Calu3 (cell line): ENCODE measurements at places on chromosomes 5 and 9. TPM values are rescaled to one million over a fixed set of nuclear protein-coding genes. Genes with fewer than 3 reads are reported as not detected.

DNA sequence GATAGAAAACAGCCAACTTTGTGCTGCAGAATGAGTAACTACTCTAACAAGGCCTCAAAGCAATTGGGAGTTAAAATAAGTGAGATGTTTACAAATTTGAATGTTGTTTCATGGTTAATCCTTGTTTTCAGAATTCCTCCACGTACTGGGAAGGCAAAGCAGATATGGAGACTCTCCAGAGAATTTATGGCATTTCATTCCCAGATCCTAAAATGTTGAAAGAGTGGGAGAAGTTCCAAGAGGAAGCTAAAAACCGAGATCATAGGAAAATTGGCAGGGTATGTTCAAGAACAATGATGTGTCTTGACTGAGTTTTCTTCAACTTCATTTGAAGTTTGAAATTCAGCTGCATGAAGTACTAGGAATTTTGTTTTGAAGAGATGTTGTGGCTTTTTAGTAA, 16.4 kb downstream of the TARS1 start:
- no peak for DNase-seq

- DNase-seq: peak; percentile 15
Observed at GRCh38 chr9:34600908-34601307, 11.0 kb downstream of the RPP25L start.

DNA sequence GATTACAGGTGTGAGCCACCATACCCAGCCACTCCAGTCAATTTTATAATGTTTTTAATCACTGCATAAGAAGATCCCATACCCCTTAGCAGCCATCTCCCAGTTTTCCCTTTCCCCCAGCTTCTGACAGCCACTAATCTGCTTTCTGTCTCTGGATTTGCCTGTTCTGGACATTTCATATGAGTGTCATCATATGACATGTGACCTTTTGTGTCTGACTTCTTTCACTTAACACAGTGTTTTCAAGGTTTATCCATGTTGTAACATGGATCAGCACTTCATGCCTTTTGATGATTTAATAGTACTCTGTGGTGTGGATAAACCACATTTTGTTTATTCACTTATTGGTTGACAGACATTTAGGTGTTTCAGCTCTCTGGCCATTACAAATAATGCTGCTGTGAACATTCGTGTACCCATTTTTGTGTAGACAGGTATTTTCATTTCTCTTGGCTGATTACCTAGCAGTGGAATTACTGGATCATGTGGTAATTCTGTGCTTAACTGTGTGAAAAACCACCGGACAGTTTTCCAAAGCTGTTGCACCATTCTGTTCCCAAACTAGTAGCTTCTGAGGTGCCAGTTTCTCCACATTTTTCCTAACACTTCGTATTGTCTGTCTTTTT, 8.6 kb downstream of the SUSD3 start:
- DNase-seq: no peak

DNA sequence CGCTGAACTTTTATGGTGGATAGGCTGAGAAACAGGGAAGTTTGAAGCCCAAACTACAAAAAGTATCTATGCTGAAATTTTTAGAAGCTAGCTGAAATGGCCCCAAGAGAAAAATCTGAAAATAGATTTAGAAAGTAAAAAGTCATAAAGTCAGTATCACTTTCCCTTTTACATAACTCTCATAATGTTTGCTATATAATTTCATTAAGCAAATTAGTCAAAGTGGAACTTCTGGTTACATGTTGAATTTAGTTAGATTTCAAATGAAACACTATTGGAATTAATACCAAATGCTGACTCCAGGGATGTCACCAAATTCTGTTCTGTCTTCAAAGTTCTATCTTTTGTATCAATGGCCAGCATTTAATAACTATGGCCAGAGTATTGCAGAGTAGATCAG, 126.9 kb downstream of the TTC39B start:
- no peak for DNase-seq

GRCh38 chr5:158538506-158539074, 561.1 kb downstream of the EBF1 start:
- no peak for DNase-seq

DNA sequence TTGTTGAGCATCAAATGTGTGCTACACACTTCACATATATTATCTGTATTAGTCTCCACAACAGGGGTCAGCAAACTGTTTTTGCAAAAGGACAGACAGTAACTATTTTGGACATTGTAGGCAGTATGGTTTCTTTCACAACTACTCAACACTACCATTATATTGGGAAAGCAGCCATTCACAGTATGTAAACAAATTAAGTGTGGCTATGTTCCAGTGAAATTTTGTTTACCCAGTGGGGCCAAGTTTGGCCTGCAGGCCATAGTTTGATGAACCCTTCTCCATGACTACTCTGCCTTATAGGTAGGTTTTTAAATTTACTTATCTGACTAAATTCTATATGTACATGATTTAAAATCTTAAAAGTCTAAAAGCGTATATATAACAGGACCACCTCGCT, 13.0 kb upstream of the FAM151B start:
- DNase-seq: no peak

DNA sequence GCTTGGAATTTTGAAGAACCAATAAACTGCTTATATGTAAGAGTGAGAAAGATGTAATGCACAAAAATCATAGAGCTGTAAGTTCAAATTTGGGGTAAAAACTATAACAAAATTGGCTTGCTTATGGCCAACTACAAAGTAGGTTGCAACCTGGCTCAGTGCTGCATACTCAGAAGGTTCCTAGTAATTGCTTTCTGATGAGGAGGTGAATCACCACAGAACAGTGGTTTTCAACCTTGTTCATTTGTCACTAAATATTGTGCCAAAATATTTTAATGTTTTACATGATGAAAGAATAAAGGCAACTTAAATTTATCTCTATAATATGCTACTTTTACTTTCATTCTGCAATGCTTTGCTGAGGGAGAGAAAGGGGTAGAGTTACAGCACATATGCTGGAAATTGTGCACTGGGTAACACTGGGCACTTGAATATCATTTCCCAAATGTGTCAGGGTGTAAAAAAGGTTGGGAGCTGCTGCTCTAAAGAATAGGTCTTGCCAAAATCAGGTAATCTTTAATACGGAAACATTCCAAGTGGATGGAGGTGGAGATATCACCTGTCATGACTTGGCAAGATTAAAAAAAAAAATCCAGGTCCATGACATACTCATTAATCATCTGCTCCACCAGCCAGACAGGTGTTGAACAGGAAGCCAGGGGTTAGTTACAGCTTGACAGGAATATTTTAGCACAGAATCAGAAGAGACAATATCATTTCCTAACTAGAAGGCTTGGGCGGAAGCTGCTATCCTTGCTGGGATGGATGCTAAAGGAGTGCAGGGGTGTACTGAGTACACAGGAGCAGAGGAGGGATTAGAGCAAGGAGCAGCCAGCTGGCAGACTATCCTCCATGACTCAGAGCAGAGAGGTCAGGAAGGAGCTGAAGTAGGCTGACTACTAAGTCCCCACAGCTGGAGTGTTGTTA, 34.6 kb upstream of the CCL21 start:
- DNase-seq: peak; percentile 17

DNA sequence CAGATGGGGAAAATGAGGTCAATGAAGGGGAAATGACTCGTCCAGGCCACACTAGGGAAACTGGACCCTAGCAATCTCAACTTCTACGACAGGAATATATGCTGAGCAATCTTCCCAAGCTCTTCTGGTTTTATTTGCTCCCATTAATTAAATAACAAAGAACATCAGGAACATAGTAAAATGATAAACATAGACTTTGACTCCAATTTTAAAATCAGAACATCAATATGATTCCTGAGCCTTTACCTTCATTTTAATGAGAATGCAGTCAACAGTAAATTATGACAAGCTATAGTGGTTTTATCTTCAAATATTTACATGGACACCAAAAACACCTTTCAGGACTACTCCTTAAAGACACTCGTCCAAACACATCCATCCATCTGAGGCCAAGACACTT, 74.2 kb upstream of the FRRS1L start:
- DNase-seq: no peak

The PCDHA1 gene
- total RNA-seq: 0.73 and 0.83 TPM in 2 replicates

GRCh38 chr9:91883503-91883902, 66.5 kb downstream of the ROR2 start:
- DNase-seq: no peak

The DRD1 gene
- not detected in 2 replicates for total RNA-seq

The IL9 gene
- total RNA-seq: not detected in 2 replicates

DNA sequence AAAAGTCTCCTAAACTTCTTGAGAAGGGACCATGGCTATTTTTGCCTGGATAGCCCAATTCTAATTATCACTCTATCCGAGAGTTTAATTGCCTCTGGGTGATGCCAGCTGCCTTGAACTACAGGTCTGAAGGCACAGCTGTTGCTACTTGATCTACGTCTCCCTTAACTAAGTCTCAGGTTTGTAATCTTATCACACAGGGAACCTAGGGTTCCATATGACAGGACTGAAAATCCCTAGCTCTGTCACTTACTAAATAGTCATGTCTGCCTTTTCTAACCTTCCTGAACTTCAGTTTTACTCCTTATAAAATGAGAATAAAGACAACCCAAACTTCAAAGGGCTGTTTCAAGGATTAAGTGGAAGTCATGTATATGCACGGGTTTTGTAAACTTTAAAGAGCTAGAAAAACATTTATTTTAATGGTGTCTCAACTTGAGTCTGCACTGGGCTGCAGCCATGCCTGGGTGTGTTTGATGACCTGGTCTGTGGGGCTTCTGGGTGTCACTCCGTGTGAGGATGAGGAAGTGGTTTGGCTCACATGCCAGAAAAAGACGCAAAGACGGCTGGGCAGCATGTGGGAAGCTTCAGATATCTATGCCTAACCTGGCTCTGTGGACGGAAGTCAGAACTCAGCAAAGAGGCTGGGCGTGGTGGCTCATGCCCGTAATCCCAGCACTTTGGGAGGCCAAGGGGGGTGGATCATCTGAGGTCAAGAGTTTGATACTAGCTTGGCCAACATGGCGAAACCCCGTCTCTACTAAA, 129.3 kb upstream of the SLC44A1 start:
- no peak for DNase-seq

The TMC1 gene
- not detected in 2 replicates for total RNA-seq

GRCh38 chr9:128718475-128718874, 5.5 kb downstream of the ZDHHC12 start:
- no peak for DNase-seq

DNA sequence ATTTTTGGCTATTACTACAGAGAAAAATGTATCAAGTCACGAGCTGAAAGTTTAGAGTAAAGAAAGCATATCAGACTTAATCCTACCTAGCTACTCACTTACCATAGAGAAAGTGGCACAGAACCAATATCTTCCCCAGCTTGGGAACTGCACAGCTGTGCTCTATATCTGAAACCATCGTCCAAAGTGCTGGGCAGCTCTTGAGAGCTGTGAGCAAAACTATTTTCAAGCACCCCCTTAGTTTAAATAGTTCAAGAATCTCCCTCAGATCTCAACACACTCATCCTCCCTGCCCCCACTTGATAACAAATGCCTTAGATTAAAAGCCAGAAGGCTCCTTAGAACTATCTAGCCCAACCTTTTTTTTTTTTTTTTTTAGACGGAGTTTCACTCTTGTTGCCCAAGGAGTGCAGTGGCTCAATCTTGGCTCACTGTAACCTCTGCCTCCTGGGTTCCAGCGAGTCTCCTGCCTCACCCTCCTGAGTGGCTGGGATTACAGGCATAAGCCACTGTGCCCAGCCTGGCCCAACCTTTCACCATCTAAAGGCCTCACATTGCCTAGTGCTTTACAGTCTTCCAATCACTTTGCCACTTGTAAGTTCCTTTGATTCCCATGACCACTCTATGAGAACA, 94.2 kb upstream of the APC start:
- no peak for DNase-seq

The NFIL3 gene
- 12.4 and 13.3 TPM in 2 replicates for total RNA-seq

The IL31RA gene
- total RNA-seq: 2.4 and 3.2 TPM in 2 replicates

DNA sequence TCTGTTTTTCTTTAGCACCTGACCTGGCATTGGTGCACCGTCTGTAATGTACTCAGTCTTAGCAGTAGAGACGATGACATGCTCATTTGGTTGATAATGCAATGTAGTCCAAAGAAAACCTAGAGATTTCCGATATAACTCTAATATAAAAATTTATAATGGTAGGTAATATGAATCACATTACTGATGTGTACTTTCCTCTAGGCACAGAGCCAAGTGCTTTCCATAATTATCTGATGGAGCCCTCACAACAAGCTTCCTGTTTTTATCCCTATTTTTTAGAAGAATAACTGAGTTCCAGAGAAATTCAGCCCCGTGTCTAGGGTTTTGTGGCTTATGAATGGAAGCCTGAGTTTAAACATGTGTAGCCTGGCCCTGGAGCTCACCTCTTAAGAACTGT, 53.7 kb downstream of the KDM4C start:
- DNase-seq: no peak

DNA sequence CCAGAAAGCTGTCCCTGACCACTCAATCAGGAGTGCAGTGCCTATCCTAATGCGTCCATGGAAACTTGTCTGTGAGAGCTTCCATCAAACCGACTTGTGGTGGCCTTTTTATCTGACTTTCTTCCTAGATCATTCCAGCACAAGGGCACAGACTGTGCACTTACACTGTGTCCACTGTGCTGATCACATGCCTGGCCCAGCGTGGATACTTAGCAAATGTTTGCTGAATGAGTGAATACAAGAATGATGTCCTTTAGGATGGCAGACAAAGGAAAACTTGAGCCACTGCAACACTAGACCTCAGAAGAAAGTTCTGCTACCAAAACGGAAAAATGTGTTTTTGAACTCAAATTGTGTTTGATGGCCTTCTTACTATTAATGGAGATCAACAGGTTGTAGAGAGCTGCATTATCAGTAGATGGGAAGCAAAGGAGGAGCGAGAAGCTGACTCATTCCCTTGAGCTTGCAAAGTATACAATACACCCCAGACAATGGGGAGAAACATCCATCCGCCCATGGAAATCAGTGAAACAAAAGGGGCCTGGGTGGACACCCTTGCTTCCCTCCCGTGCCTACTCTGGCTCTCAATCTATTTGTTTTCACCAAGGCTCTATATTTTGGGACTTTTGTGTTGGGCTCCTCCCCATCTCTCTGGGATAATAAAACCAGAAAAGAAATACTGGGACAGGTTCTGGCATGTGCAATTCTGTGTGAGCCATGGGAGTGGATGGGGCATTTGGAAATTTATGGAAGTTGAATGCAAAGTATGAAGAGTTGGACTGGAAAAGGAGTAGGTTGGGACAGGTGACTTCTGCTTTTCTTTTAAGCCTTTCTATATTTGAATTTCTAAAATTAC, 76.2 kb upstream of the ZFAND5 start:
- no peak for DNase-seq

DNA sequence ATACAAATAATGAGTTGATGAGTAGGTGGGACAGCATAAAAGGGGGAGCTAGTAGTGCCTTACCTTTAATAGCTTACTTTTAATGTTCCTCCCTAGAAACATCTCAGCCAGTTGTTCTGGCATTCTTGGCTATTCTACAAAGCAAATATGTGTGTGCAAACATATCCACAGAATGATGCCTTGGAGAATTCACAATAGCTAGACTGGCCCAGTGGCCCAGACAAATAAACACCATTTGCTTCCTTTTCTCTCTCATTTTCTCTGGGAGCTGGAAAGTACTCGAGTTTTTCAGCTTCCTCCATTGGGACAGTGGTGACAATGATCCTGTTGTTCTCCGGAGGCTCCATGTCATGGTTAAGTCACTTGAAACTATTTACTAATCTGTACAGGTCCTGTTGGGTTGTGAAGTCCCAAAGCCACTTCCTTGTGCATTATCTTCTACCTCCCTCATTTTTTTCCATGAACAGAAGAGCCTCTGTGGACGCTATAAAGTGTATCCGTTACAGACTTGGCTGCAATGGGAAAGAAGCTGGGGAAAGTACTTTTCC, 122.9 kb downstream of the DMAC1 start:
- peak; percentile 34 for DNase-seq

The ISL1 gene
- 9.4 and 11.7 TPM in 2 replicates for total RNA-seq
